ENCODE measurements at places on chromosomes 12 and 14.

GRCh38 chr12:27922531-27923139 lies 49.9 kb downstream of the PTHLH start:
- DNase-seq: peak; percentile 72

GRCh38 chr12:76940671-76941445 lies 62.0 kb upstream of the CSRP2 start:
- DNase-seq: no peak

DNA sequence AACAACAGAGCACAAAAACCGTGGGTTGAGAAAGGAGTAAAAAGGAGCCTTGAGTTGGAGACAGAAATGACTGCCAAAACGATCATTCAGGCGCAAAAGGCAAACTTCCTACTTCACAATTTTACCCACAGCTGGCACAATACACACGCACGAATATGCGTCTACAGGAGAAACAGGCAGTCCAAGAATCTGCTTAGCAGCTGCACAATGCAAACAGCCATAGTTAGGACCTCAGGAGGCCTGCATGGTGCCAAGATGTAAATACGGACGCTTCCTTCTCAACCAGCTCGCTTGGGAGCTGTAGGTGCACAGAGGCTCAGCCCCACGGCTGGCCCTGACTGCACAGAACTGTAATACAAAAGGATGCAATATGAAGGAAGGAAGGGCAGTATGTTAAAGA lies 250.1 kb upstream of the CAND1 start:
- DNase-seq: no peak

DNA sequence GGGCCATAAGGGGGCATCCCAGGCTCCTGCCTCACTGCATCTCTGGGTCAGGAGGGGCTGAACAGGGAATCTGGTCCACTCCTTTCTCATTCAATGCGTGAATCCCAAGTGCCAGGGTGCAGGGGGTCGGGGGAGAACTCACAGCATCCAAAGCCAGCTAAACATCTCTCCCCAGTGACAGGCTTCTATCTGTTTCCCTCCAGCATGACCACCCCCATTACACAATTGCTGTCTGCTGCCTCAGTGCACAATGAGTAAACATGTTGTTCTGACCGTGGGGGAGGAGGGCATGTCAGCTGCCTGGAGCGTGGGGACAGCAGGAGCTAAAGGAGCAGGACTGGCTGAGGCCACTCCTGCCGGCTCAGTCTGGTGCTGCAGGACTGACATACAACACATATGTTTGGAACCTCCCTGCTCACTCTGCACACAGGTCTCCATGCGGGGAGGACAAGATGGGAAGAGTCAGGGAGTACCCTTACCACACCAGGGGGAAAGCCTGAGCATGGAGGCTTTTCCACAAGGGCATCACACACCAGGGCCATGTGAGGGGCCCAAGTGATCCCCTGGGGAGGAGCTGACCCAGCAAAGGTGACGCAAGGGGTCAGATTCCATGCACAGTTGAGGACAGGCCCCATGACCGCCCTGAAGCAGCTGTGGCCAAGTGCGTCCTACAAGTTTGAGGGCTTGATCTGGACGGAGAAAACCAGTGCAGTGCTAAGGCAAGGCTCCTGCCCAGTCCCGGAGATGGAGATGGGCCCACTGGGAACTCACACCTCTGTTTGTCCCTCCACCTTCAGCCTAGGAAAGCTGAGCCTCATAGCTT lies 1.4 kb downstream of the TNS2 start:
- DNase-seq: peak; percentile 55

DNA sequence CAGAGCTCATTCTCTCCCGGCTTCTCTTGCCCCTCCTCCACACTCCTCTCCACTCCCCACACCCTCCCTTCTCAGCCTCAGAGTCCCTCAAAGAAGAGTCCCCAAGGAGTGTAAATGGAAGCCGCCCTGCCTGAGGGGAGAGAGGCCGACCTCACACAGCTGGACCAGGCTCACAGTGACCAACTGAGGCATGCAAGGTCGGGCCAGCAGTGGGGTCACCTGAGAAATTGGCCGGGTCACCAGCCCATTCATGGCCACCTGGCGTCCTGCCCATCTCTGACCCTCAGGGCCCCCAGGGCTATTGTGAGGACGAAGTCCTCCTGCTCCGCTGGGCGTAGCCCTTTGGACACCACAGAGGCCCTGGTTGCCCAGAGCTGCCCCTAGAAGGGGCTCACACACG lies 49.5 kb upstream of the NUAK1 start:
- DNase-seq: no peak
